ENCODE measurements at places on chromosomes 5 and 9. TPM values are rescaled to one million over a fixed set of nuclear protein-coding genes. Genes with fewer than 3 reads are reported as not detected.

GALT gene
- total RNA-seq = 19.7 TPM

TICAM2 gene
- total RNA-seq = 5.0 TPM

PCDHB12 gene
- total RNA-seq = 0.30 TPM

LCN1 gene
- total RNA-seq = 0.59 TPM

KCNIP1 gene
- total RNA-seq = not detected

TXNDC8 gene
- total RNA-seq = not detected

PCDHB5 gene
- 1.8 TPM for total RNA-seq
